ENCODE measurements at places on chromosomes 7 and 10.

GRCh38 chr7:24733414-24734060 lies 23.7 kb downstream of the GSDME start:
- DNase-seq, result no peak

GRCh38 chr7:92781117-92781720 lies 55.2 kb downstream of the CDK6 start:
- no peak for DNase-seq

- no peak for DNase-seq
Measured at GRCh38 chr7:130369110-130369711, 11.1 kb upstream of the CPA1 start.

DNA sequence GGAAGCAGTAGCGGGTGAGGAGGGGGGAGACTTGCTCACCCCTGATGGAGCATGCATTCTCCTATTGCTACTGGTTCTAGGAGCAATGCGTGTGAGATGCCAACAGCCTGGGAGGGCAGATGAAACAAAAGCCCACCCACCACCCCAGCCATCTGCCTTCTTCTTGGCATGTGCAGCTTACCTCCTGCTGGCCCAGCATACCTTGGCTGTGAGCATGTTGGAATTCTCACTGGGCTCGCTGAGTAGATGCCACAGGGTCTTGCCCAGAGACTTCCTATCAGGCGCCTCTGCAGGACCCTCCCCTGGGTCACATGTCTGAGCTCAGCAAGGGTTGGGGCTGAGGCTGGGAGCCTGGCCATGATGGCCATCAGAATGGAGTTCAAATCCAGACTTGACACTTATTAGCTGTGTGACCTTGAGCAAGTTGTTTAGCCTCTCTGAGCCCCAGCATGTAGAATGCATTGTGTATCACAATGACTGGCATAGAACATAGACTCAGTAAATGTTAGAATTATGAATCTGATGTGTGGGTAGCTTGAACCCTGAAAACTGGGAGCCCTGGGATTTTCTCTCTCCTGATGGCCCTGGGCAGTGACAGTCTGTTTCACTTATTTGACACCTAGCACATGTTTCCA lies 38.2 kb downstream of the CDH23 start:
- no peak for DNase-seq

- DNase-seq, result no peak
Measured at GRCh38 chr7:116021237-116021636, 9.3 kb downstream of the TFEC start.

GRCh38 chr10:689452-690371 lies at the start of gene DIP2C:
Gene DIP2C, minus strand, starts transcription at chr10:689668. Its CDS starts 90 bp downstream, at chr10:689578.
- no peak for DNase-seq

DNA sequence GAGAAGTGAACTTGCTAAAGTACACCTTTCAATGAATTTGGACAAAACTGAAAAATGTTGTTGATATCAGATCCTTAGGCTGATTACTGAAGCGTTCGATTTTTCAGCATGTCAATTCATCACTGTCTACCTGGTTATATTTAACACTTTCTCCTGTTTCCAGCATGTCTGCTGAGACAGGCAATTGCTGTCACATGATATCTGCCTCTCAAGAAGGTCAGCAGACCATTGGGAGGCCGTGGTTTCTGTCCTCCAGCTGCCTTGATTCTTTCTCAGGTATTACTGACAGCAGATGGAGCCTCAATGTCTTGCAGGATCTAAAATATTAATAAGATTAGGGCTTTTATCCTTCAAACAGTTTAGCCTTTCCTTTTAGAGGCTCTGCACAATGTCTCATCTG lies 127.5 kb downstream of the SNX10 start:
- DNase-seq, result no peak

DNA sequence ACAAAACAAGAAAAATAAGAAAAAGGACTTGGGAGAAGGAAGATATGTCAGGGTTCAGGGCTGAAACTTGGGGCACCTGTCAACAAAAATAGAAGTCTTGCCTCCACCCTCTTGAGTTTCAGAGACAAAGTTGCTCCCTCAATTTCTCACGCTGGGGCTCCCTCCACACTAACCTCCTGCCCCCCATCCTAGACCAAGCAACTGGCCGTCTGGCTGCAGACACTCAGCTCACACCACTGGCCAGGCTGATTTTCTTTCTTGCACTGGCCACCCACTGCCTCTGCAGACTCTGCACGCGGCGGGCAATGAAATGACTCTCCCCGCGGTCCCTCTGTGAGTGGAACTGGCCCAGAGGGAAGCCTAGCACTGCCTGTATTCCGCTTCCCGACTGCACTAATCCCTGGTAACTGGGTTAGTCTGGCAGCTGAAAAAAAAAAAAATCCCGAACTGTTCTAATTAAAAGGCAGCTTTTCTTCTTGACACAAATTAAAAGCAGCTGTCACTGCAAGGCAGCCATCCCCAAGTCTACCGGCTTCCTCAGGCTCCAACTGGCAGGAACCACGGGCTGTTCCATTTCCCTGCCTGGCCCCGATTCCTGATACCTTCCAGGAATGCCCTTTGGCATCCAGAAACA lies 83.5 kb downstream of the SPDYE5 start:
- no peak for DNase-seq

- no peak for DNase-seq
Measured at GRCh38 chr10:84415539-84416244, 87.3 kb downstream of the CCSER2 start.

GRCh38 chr10:91415816-91416215 lies 5.7 kb downstream of the HECTD2 start:
- no peak for DNase-seq
